NCI-H187 (cell line): ENCODE measurements at places on chromosomes 13 and 19.

GRCh38 chr19:44190020-44190419 lies 22.3 kb upstream of the ZNF227 start:
- no peak for DNase-seq

GRCh38 chr19:34295103-34295502 lies 40.7 kb downstream of the GARRE1 start:
- DNase-seq: no peak

GRCh38 chr13:79317856-79318255 lies 88.2 kb downstream of the RBM26 start:
- DNase-seq: no peak

- no peak for DNase-seq
Observed at GRCh38 chr19:49894879-49895565, 1.7 kb downstream of the IL4I1 start.

DNA sequence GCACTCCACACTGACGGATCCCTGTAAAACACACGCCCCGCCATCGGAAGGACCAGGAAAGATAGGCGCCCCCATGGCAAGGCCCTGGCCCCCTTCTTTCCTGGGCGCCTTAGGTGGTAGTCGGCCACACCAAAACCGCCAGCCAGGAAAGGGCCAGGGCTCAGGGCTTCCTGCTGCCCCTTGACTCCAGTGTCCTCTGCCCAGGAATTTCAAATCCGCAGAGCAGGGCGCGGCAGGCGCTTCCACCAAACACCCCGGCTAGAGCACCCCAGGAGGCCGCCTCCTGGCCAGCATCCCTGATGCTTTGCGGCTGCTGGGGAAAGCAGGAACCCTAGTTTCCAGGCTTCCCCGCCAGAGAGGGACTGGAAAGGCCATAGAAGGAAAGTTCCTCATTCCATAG lies 57.5 kb downstream of the ZNF726 start:
- DNase-seq: no peak
